ENCODE measurements at places on chromosomes 13 and 19. TPM values are rescaled to one million over a fixed set of nuclear protein-coding genes. Genes with fewer than 3 reads are reported as not detected.

EPS8L1 gene
- total RNA-seq: 308 TPM

SRRM5 gene
- not detected for total RNA-seq

SIRT2 gene
- total RNA-seq: 44.7 TPM

ZNF547 gene
- 3.9 TPM for total RNA-seq

RGS9BP gene
- 0.79 TPM for total RNA-seq

PCDH17 gene
- total RNA-seq: under 0.01 TPM
